ENCODE measurements at places on chromosomes 6 and 20. TPM values are rescaled to one million over a fixed set of nuclear protein-coding genes. Genes with fewer than 3 reads are reported as not detected.

- no peak for DNase-seq
Measured at GRCh38 chr6:69392745-69393144, 404.1 kb downstream of the LMBRD1 start.

DNA sequence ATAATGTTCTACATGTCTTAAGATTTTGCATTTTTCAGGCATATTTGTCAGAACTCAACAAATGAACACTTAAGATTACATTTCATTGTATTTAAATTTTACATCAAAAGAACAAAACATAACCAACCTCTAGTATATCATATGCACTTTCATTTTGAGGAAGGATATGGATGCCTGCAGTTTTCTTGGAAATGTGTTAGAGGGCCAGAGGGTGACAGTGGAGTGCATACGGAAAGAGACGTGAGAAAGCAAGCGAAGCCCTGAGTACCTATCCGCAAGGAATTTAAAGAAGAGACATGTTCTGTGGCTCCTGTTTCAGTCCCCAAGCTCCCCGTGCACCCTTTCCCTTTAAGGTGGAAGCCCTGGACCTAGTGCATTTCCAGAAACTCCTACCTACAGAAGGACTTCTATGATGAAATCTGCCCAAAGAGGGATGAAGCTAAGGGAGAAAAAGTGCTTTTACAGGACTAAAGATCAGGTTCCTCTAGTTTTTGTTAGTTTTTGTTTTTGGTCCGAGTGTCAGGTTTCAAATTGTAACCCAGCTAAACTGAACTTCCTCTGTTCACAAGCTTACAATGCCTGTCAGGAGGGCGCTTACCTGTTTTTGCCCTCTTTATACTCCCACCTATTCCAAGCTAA, 38.8 kb downstream of the EZR start:
- no peak for DNase-seq

DNA sequence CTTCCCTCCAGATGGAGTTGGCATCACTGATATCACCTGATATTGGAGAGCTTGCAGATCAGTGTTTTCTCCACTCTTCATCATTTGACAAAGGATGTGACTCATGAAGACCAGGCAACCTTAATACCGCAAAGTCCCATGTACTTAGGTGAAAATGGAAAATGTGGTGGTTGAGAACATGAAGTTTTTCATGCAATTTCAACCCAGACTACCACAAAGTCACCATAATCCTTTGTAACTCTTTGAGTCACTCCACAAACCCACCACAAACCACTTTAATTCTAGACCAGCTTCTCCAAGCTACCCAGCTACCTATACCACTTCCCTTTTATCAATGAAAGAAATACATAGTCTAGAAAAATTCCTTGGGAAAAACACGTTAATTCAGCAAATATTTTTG, 7.1 kb downstream of the NHLRC1 start:
- DNase-seq, result peak; percentile 22

- DNase-seq, result no peak
Measured at GRCh38 chr6:83459663-83460062, 28.8 kb upstream of the ME1 start.

DNA sequence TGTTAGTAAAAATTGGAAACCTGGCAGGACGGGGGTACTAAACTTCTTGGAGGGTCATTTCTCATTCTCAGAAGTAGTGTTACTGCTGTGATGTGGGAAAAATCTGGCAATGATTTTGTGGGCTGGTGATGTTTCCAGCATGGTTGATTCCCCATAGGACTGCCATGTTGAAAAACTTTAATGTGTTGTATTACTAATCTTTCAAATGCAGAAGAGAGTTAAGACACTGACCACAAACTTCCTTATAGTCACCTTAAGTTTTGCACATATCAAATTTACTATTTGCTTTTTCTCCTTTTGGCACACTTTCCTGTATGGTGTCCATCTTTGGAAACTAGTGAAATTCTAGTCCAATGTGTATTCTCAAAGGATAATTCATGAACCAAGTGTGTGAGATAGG, 236.2 kb upstream of the TAB2 start:
- DNase-seq, result no peak

The LRFN2 gene
- total RNA-seq, result not detected

GRCh38 chr6:6856538-6857523, 250.9 kb upstream of the RREB1 start:
- DNase-seq, result peak; percentile 57

The TCF21 gene
- total RNA-seq, result not detected

- DNase-seq, result no peak
Measured at GRCh38 chr6:150535151-150535804, 64.4 kb upstream of the PLEKHG1 start.

Data from activated CD4-positive, alpha-beta memory T cell treated with anti-CD3 and anti-CD28 coated beads, Interleukin-2, amount 10 ng/mL, durations not matched to agents 7 days and 5 days (primary cell).